CD4-positive, alpha-beta T cell treated with Interleukin-2 at 100 ng/mL for 4 hours (primary cell): ENCODE measurements at places on chromosomes 1 and 21.

DNA sequence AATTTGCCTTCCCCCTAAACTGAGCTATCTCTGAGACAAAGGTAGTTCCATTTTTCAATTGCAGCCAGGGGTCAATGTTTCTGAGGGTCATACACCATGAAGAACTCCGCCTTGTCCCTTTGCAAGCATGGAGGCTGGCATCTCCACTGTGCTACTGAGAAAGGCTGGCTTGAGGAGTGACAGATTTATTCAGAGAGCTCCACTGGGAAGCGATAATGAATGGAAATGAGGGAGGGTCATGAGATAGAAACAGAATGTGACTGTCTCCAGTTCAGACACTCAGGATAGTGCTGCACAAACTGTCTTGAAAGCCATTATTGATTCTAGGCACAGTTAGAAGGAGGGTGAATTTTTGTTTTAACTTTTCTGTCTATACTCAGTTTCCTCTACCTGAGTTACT is 197.5 kb downstream of the ZNF326 start:
- no peak for DNase-seq

DNA sequence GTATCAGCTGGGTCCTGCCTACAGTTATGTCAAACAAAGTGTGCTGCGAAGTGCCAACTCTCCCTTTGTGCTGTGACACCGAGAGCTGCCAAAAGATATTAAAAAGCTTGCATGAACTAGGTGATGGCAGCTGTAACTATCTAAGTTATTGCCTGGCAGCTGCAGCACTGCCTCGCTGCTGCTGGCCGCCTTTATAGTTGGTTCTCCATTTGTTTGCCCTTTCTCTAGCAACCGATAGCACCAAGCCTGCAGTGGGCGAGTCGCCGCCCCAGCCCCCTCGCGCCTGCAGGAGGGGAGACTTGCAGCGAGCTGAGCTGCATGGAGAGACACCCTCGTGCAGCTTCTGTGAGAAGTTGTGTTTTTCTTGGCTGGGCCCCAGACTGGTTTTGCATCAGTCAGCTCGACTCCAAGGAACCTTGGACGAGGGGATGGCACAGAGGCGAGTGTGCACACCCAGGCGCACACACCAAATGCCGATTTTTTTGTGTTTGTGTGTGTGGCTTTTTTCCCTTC is 330.6 kb downstream of the RPS6KC1 start:
- DNase-seq, result no peak

DNA sequence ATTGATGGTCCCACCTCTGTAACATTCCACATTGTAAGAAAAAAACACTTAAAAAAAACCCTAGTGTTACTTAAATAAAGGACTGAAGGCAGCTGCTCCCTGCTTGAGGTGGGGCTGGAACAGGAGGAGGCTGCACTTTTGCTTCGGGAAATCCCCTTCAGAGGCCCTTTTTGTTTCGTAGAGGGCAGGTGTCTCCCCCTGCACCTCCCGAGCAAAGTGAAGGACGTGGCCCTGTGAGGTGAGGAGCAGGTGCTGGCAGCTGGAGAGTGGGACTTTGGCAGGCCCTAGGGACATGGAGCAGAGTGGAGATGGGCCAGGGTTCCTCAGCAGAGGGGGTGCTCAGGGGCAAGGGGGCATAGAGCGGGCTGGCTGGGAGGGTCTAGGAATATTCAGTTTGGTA is 33.4 kb upstream of the WNT4 start:
- DNase-seq, result no peak

DNA sequence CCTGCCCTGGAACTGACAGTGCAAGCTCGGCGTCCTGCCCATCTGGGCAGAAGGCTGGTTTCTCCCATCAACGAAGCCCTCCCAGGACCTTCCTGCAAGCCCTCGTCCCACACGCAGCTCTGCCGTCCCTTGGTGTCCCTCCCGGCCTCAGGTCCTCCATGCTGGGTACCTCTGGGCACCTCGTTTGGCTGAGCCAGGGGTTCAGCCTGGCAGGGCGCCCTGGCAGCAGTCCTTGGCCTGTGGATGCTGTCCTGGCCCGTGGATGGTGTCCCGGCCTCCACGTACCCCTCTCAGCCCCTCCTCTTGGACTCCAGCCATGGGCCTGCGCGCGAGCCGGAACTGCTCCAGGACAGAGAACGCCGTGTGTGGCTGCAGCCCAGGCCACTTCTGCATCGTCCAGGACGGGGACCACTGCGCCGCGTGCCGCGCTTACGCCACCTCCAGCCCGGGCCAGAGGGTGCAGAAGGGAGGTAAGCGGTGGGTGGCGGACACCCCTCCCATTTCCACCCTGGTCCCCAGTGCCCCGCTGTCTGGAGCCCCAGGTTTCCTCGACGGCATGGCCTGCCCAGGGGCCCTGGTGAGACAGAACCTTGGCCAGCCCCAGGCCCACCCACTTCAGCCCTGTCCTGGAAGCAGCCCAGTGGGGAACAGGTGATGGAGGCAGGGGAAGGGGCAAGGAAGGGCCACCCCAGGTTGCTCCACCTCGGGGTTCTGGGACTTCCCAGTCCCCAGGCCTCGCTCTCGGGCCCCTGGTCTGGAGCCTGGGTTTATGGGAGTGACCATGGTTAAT is 3.5 kb downstream of the TNFRSF14 start:
- DNase-seq, result no peak

DNA sequence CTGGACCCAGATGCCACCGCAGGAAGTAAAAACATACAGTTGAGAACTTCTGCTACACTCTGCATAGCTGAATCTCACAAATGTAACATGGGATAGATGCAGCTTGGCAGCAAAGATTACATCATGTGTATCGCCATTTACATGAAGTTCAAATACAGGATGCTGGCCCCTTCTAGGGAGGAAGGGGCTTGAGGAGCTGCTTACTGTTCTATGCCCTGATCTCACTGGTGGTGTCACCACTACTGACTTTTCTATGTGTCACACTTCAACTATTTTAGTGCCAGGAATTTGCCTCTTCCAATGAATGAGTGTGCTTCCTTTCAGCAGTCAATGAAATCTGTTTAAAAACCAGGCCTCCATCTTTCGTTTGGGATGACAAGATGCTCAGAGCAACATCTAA is 31.1 kb downstream of the MRAP start:
- DNase-seq, result no peak

DNA sequence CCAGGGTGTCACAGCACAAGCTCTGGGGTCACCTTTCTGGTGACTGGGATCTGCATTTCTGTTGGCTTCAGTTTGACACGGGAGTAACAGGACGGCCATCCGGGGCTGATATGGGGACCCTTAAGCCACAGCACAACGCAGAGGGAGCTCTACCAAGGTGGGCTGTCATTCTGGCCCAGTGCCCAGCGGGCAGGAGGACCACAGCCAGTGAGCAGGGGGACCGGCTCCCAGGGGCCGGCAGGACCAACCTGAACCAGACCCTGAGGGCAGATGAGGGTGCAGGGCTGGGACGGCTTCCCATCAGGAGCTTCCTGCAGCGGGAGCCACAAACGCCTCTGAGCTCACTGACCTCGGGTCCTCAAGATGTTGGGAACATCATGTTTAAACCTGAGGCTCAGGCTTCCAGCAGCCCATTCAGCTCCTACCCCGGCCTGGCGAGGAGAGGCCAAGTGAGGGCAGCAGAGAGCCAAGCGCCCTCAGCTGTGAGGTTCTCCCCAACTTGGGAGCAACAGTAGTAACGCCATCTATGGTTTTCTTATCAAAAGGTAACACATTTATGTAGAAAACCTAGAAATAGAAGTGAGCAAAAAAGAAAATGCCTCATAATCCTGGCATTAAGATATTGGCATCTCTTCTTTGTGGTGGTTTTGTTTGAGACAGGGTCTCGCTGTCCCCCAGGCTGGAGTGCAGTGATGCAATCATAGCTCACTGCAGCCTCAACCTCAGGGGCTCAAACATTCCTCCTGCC is 26.8 kb downstream of the TMEM201 start:
- DNase-seq, result peak; percentile 59

- no peak for DNase-seq
These were observed 163.8 kb upstream of the ESRRG start for GRCh38 chr1:216887032-216887431.

GRCh38 chr1:1310476-1311053 is 2.2 kb downstream of the PUSL1 start:
- no peak for DNase-seq
